ENCODE measurements at places on chromosomes 4 and X. TPM values are rescaled to one million over a fixed set of nuclear protein-coding genes. Genes with fewer than 3 reads are reported as not detected.
A peak's percentile ranks its signal among the peaks of the same experiment; 100 is the strongest.

GRCh38 chr4:115562506-115562905 is 449.1 kb upstream of the NDST4 start:
- H3K4me3 ChIP-seq: no peak overlapping the region
- H3K4me1 ChIP-seq: no peaks in the 10 kb centered on the region
- no peaks in the 10 kb centered on the region for H3K36me3 ChIP-seq
- no peaks in the 10 kb centered on the region for H3K27me3 ChIP-seq

DNA sequence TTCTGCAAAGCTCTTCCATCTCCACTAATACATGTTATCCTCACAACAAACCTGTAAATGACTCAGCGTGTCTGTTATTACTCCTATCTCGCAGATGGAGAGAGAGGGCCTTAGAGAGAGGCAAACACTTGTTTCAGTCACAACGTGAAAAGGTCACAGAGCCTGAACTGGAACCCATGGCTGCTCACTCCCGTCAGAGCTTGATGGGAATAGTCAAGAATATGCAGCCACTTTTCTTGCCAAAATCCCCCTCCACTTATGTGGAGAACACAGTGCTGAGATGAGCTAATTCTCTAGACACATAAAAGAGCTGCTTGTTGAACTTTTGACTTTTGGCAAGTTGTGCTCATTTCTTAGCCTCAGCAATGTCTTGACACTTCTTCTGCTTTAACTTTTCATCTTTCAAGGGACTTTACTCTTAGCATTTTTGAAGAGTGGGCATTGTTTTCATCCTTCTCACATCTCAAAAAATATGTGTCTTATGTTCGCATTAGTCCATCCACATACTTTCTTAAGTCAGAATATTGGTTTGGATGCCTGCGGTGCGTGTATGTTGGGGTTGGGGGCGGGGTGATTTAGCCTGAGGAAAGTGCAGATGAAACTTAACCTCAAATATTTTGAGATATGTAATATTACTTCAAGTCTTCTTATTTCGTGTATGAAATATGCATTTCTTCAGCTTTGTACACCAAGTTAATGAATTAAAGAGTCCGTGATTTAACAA is 69.2 kb downstream of the SYNPO2 start:
- DNase-seq: no peak
- H3K4me1 ChIP-seq: no peaks in the 10 kb centered on the region
- no peaks in the 10 kb centered on the region for H3K36me3 ChIP-seq
- H3K27me3 ChIP-seq: peaks cover 12% of the 10 kb centered on the region
- no peak overlapping the region for H3K4me3 ChIP-seq

DNA sequence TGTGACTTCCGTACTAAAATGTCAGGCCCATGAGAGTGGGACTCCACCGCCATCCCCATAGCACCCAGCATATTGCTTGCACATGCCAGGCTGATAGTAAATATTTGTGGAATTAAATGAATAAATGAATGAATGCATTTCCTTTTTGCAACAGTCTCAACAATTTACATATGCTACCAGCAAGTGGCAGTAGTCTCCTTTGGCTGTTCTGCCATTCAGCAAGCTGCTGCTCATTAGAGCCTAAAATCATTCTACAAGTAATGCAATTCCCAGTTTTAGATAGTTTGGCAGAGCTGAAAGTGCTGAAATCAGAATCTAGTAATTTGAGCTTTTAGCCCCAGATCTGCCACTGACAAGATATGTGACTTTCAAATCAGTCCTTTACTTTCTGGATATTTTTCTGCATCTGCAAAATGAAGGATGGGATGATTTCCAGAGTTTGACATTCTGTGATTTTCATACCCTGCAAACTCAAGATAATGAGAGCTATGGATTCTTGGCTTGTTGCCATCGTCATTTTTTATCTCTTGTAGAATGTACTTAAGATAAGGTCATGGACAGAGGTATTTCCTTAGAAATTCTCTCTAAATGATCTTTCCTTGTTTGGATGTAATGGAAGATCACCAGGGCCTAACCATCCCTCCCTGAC is 35.7 kb upstream of the INTS6L start:
- no peak overlapping the region for H3K27ac ChIP-seq
- no peak for DNase-seq
- no peak overlapping the region for H3K4me3 ChIP-seq
- no peaks in the 10 kb centered on the region for H3K36me3 ChIP-seq
- H3K4me1 ChIP-seq: no peaks in the 10 kb centered on the region
- H3K27me3 ChIP-seq: peaks cover 7% of the 10 kb centered on the region

DNA sequence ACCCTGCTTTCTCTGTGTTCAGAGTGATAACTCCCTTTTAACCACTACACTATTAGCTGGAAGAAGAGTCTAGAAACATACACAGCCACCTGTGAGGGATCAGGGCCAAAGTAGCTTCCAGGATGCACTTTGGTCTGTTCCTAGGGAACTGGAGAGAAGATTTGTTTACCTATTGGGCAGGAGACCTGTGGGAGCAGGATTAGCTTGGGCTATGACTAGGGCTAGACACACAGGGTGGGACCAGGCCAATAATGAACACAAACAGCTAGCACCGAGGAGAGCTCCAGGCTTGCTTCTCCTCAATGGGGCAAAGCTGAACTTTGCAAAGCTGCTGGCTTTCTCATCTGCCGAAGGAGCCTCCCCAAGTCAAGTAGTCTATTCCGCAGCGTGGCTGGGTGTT is 24.4 kb upstream of the MAP7D3 start:
- DNase-seq: no peak
- peaks cover 3% of the 10 kb centered on the region for H3K4me1 ChIP-seq
- H3K27ac ChIP-seq: no peak overlapping the region
- H3K27me3 ChIP-seq: peaks cover 22% of the 10 kb centered on the region
- no peaks in the 10 kb centered on the region for H3K36me3 ChIP-seq

USP26 gene
- not detected for total RNA-seq

GRCh38 chrX:2719774-2720447 is 28.8 kb downstream of the CD99 start:
- peaks cover 14% of the 10 kb centered on the region for H3K4me1 ChIP-seq
- no peak for DNase-seq
- H3K27me3 ChIP-seq: no peaks in the 10 kb centered on the region
- no peak overlapping the region for H3K27ac ChIP-seq
- H3K4me3 ChIP-seq: no peak overlapping the region

GRCh38 chr4:71456841-71457240 is 118.0 kb downstream of the SLC4A4 start:
- no peak overlapping the region for H3K27ac ChIP-seq
- H3K4me1 ChIP-seq: no peaks in the 10 kb centered on the region
- H3K27me3 ChIP-seq: no peaks in the 10 kb centered on the region
- no peak overlapping the region for H3K4me3 ChIP-seq

DNA sequence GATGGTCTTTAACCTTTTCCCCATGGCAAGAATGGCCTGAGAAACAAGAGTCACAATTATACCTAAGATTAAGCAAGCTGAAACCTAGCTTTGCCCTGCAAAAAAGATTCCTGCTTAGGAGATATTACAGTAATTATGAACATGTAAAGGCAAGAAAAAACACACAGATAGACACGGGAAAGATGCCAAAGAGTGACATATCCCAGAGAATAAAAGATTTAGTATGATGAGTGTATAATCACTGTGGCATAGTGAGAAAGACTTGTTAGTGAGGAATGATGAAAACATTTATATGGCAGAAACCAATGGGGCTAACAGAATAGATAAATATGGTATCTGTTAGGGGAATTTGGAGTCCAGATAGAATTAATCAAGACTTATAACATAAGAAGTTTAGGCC is 29.6 kb upstream of the TASL start:
- H3K36me3 ChIP-seq: no peaks in the 10 kb centered on the region
- H3K27ac ChIP-seq: no peak overlapping the region
- H3K4me3 ChIP-seq: no peak overlapping the region
- no peak for DNase-seq
- H3K4me1 ChIP-seq: no peaks in the 10 kb centered on the region

DNA sequence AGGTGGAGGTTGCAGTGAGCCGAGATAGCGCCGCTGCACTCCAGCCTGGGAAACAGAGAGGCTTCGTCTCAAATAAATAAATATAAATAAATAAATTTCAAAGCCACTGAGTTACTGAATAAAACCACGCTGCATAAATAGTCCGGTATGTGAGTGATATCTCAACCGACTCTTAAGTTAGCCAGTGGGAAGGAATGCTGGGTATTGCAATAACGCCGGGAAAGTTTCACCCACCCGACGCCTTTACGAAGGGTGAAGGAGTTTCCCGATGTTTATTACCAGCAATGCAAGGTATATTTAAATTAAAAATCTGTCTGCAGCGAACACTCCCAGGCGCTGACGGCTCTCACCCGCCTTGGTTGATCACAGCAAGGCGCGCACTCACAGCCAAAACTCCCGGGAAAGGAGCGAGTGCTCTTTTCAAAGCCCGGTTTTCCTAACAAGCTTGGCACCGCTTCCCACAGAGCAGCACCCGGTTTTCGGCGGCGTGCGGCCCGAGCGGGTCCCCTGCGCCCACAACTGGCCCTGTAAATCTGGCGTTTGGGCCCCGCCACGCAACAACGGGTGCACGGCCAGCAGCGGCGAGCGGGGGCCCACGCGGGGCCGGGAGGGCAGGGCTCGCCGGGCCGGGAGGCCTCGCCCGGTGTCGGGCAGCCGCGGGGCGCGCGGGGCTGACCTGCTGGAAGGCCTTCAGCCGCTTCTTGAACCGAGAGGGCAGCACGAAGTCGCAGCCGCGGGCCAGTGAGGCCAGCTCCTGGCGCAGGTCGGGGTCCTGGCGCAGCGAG is 13.7 kb downstream of the PPP2R3B start:
- peaks cover 23% of the 10 kb centered on the region for H3K27me3 ChIP-seq
- H3K27ac ChIP-seq: no peak overlapping the region
- H3K4me3 ChIP-seq: no peak overlapping the region
- H3K36me3 ChIP-seq: no peaks in the 10 kb centered on the region

DNA sequence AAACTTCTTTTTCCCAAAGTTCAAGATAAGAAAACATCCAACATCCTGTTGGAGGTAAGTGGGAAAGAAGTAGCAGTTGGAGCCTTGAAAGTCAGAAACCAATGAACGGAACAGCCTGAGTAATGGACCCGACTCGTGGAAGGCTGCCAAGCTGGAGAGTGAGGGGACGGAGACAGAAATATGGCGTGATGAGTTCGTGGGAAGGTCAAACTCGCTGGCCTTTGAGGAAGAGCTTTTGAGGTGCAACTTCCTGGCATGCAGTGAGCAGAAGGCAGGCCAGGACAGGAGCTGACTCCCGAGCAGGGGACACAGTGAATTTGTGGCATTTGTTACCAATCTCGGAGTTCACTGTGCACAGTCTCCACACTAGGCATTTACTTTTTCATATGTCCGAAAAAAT is 1.0 kb upstream of the TRIML1 start:
- no peaks in the 10 kb centered on the region for H3K27me3 ChIP-seq
- no peaks in the 10 kb centered on the region for H3K4me1 ChIP-seq
- H3K4me3 ChIP-seq: no peak overlapping the region
- H3K36me3 ChIP-seq: no peaks in the 10 kb centered on the region
- H3K27ac ChIP-seq: no peak overlapping the region
- DNase-seq: no peak

HDX gene
- total RNA-seq: 3.9 TPM

GRCh38 chr4:8019396-8020365 is 80.0 kb upstream of the AFAP1 start:
- no peaks in the 10 kb centered on the region for H3K4me1 ChIP-seq
- H3K27ac ChIP-seq: no peak overlapping the region
- no peak for DNase-seq
- H3K4me3 ChIP-seq: no peak overlapping the region
- peaks cover 8% of the 10 kb centered on the region for H3K27me3 ChIP-seq

TCEAL6 gene
- not detected for total RNA-seq

DNA sequence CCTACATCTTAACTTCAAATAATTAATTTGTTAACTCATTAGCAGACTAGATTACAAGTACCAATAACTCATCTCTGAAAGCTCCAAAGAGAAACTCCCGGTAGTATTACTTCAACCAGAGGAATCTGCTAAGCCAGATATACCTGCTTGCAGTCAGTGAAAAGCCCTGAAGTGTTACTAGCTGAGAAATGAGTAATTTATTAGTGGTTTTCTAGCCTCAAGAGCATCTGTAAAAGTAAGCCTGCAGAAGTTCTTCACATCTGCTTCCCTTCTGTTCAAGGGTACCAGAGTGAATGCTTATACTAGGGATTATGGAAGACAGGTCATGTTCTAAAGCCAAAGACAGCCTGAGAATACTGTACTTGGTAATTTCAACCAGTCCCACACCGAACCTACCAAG is 34.7 kb downstream of the IRS4 start:
- no peaks in the 10 kb centered on the region for H3K36me3 ChIP-seq
- H3K27ac ChIP-seq: no peak overlapping the region
- no peak overlapping the region for H3K4me3 ChIP-seq
- DNase-seq: no peak

FMR1NB gene
- total RNA-seq: not detected

DNA sequence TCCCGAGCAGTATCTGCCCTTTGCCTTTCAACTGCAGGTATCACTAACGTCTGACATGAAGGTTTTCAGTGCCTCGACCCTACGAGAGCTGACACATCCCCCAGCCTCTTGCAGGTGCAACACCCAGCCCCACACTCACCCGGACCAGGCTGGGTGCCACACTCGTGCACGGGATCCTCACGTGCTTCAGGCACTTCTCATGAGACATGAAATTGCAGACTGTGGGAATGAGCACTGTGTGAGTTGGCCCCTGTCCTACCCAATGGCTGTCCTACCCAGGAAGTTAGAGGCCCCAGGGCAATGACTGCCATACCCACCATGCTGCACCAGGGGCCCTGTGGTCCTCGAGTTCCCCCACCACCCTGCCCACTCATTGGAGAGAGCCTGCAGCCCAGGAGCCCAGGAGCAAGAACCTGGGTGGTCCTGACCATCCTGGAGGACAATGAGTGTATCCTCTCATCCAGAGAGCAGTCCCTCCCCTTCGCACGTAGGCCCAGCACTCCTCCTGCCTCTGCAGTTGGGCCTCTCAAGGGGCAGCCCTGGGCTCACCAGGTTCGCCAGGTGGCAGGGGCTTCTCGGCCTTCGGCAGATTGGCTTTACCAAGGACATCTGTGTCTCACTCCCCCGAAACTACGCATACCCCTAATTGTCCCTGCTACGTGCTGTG is 2.4 kb downstream of the DGKQ start:
- peaks cover 9% of the 10 kb centered on the region for H3K4me1 ChIP-seq
- H3K27me3 ChIP-seq: no peaks in the 10 kb centered on the region
- H3K36me3 ChIP-seq: no peaks in the 10 kb centered on the region

DNA sequence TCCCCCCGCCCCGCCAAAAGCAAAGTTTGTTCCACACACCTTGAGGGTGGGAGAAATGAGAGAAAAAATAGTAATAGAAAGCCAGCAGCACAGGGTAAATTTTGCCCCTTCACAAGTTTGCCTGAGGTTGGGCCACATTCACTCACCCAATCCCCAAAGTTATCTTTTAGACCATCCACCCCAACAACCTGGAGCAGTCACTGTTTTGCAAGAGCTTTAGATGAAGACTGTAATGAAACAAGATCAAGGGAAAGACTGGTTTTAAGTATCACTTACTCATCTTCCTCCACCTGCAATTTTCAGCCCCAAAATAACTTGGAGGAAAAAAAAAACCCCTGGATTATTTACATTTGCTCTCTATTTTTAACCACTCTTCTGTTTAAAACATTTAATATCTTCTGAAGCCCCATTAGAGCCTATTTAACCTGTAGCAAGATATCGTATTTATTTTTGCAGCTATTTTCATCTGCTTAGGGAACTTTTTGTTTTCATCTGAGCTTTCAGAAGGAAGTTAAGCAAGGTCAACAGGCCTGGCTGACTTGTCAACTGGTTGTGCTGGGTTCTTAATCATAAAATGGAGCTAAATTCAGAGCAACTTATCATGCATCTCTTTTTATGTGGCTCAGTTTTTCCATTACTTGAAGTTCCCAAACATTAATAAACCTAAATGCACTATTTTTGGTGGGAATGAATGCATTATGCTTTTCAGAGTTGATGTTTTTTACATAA is 24.6 kb upstream of the TBL1X start:
- H3K27ac ChIP-seq: peak overlapping the region; percentile 13
- H3K4me1 ChIP-seq: peaks cover 9% of the 10 kb centered on the region
- H3K27me3 ChIP-seq: peaks cover 7% of the 10 kb centered on the region
- DNase-seq: no peak
- no peaks in the 10 kb centered on the region for H3K36me3 ChIP-seq

PCSK1N gene
- 0.42 TPM for total RNA-seq

TBX22 gene
- total RNA-seq: not detected

All from natural killer cell treated with Interleukin-12 subunit alpha and Interleukin-12 subunit beta and Interleukin-15 and Interleukin-18, amount 100 ng/mL, for 72 hours (primary cell).